ENCODE measurements at places on chromosomes 6 and 20.

- no peak for DNase-seq
These were observed 4.3 kb downstream of the PPP1R10 start for GRCh38 chr6:30612687-30613248.

- DNase-seq = peak; percentile 52
These were observed 13.8 kb downstream of the CCN5 start for GRCh38 chr20:44728801-44729443.

GRCh38 chr6:119077643-119078375 lies 655 bp downstream of the FAM184A start:
- DNase-seq = peak; percentile 9

DNA sequence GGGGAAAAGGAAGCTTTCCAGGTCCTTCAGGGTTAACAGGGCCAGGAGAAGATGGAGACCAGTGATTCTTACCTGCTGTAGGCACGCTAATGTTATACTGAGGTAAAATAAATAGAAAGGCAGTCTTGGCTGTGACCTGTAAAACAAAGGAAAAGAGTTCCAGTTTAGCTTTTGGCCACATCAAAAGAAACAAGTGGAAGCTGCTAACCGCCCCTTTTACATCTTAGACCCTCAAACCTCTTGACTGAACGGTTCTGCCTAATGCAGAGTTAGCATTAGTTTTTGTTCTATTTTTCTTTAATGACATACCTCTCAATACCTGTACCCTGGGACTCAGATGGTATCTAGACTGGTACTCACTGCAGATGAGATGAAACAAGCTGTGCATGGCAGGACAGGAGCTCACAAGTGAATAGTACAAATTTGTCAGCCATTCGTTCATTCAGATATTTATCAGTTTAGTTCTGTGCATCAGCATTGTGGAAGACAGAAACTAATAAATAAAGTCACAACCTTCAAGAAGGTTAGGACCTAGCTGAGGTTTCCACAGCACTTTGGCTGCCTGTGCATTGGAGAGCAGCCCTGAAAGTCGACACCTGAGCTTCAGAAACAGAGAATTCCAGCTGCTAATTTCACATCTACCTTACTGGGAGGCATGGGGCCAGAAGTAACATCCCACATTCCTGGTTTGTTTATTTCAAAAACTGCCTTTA lies 41.0 kb downstream of the TRAM2 start:
- DNase-seq = no peak

GRCh38 chr6:129605967-129606366 lies 104.0 kb downstream of the ARHGAP18 start:
- no peak for DNase-seq
